PC-9 (cell line): ENCODE measurements at places on chromosomes 5 and 9. TPM values are rescaled to one million over a fixed set of nuclear protein-coding genes. Genes with fewer than 3 reads are reported as not detected.

The LCN10 gene
- 0.94 and 2.2 TPM in 2 replicates for total RNA-seq

The SLCO6A1 gene
- not detected in 2 replicates for total RNA-seq

The CCNB1 gene
- total RNA-seq = 174 and 248 TPM in 2 replicates

The TXNDC8 gene
- total RNA-seq = not detected in 2 replicates

The PLPPR1 gene
- not detected in 2 replicates for total RNA-seq

The AK8 gene
- 5.4 and 7.2 TPM in 2 replicates for total RNA-seq
